ENCODE measurements at places on chromosomes 1 and 21. TPM values are rescaled to one million over a fixed set of nuclear protein-coding genes. Genes with fewer than 3 reads are reported as not detected.

The CNKSR1 gene
- total RNA-seq = 3.4 TPM

The LCE1D gene
- total RNA-seq = not detected

The PROK1 gene
- total RNA-seq = not detected

The OR2T2 gene
- not detected for total RNA-seq

The CSF3R gene
- 3.5 TPM for total RNA-seq

- H3K27me3 ChIP-seq = no peaks in the 10 kb centered on the region
- H3K36me3 ChIP-seq = no peaks in the 10 kb centered on the region
- DNase-seq = no peak
These were observed 47.8 kb upstream of the BTG3 start for GRCh38 chr21:17660452-17660851.

DNA sequence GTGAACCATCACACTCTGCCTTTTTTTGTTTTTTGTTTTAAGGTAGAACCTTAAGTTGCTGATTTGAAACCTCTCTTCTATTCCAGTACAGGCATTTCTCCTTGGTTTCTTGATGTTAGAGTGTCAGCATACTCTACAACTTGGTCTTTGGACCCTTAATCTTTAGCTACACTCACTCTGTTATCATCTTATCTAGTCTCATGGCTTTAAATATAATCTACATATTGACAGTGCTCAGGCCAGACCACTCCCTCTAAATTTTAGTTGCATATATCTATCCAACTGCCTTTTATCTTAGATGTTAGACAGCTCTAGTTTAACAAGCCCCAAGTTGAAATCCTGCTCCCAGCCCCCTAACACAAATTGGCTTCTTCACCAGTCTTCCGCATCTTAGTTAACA, 22.1 kb downstream of the NME7 start:
- no peaks in the 10 kb centered on the region for H3K27me3 ChIP-seq
- H3K27ac ChIP-seq = no peak overlapping the region
- H3K36me3 ChIP-seq = no peaks in the 10 kb centered on the region
- no peak overlapping the region for H3K4me3 ChIP-seq

DNA sequence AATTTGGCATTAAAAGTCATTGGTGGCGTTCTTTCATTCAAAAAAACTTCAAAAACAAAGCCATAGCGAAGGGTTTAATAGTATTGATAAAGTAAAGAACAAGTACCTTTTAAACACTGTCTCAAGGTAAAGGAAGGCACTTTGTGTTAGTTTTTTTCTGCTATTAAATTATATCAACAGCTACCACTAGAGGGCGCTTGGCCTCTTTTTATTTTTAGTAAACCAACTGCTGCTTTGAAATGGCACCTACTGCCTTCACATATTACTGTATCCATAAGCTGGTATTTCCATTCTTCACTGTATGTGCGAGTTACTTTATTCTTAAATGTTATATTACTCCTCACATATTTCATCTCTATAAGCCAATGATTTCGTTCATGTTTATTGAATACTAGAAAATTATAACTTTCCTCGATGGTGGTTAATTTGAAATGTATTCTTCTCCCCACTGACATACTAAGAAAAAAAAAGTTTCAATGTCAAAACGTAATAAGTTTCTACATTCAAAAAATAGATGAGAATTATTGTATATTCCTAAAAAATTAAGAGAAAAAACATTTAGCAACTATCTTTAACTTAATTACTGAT, 125.7 kb upstream of the CXADR start:
- no peak overlapping the region for H3K27ac ChIP-seq
- no peaks in the 10 kb centered on the region for H3K36me3 ChIP-seq
- H3K4me3 ChIP-seq = no peak overlapping the region
- 0 out of 2 replicates have a peak, but pooled peaks cover 12% of the 10 kb centered on the region for H3K4me1 ChIP-seq
- peak; percentile 75 for DNase-seq
- no peaks in the 10 kb centered on the region for H3K27me3 ChIP-seq

DNA sequence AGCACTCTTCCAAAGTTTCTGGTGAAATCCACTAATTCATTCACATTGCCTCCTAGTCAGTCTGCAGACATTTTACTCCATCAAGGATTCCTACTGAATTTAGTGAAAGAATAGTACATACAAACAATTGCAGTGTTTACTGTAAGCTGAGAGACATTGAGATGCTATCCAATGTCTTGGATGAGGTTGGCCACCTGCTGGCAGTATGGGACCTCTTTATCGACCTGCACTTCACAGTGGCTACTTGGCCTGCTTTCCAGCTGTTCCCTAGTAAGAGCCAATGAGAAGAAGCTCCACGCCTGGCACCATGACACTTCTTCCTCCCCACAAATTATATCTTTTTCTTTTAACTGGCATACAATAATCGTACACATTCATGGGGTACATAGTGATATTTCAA, 51.5 kb upstream of the LRIF1 start:
- no peaks in the 10 kb centered on the region for H3K27me3 ChIP-seq
- H3K36me3 ChIP-seq = no peaks in the 10 kb centered on the region
- peak; percentile 6 for DNase-seq
- no peaks in the 10 kb centered on the region for H3K4me1 ChIP-seq
- no peak overlapping the region for H3K27ac ChIP-seq
- no peak overlapping the region for H3K4me3 ChIP-seq

DNA sequence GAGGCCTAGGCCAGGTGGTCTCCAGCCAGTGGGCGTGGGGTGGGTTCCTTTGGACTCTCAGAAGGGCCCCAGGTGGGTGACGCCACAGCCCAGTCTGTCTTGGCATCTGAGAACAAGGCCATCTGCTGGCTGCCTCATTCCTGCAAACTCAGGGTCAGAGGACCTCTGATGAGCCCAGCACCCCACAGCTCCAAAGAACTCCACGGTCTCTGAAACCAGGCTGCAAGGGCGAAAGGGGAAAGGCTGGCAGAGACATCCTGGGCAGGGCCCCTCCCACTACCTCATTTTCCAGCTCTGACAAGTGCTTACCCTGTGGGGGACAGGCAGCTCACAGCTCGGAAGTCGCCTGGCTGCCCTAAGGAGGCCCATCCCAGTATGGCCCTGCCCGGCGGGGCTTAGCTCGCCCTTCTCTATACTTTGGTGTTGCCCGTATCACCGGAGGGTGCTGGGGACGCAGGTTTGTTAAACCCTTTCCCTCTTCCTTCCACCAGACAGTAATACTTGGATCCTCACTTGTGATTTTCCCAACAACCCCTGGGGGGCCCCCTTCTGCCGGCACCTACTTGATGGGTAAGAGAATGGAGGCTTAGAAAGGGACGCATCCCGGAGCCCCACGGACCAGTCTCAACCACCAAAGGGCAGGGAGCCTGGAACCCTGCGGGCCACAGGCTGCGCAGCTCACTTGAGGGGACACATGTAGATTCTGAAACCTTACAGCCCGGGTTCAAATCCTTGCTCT, 10.9 kb upstream of the EDN2 start:
- H3K27me3 ChIP-seq = no peaks in the 10 kb centered on the region
- H3K36me3 ChIP-seq = no peaks in the 10 kb centered on the region
- no peaks in the 10 kb centered on the region for H3K4me1 ChIP-seq
- no peak overlapping the region for H3K4me3 ChIP-seq
- DNase-seq = peak; percentile 15
- no peak overlapping the region for H3K27ac ChIP-seq

GRCh38 chr1:116321766-116322175, 51.3 kb upstream of the ATP1A1 start:
- no peak overlapping the region for H3K4me3 ChIP-seq
- H3K27ac ChIP-seq = no peak overlapping the region
- peaks cover 53% of the 10 kb centered on the region for H3K4me1 ChIP-seq
- H3K36me3 ChIP-seq = no peaks in the 10 kb centered on the region

- no peak overlapping the region for H3K27ac ChIP-seq
- H3K36me3 ChIP-seq = no peaks in the 10 kb centered on the region
- peaks cover under 1% of the 10 kb centered on the region for H3K4me1 ChIP-seq
- DNase-seq = no peak
These were observed 144.7 kb downstream of the POU2F1 start for GRCh38 chr1:167365360-167365759.

DNA sequence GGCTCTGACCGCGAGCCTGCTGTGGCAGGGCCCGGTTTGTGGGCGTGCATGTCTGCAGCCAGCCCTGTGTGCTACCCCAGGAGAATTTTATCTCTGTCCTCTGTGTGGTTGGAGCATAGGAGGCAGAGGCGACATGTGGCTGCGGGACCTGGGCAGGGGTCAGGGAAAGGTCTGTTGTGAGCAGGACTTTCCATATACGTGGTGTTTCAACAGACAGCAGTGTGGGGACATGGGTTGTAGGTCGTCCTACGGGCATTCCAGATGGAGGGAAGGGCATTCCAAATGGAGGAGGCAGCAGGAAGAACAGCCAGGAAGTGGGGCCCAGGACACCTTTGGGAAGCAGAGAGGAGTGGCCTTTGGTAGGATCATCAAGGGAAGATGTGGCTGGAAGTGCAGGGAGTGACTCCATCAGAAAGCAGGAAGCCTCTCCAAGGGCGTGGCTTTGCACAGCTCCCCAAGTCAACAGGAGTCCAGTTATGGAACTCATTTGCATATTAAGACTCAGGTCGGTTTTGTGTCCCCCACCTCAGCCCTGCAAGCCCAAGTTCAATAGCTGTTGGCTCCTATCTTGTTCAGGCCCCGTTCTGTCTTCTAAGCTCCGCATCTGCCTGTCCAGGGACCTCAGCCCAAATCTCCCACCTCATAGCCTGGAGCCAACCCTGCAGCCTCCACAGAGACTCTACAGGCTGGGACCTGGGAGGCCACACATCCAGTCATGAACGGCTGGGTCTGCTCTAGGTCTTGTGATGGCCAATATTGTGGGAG, 309.1 kb downstream of the MATN1 start:
- peaks cover 3% of the 10 kb centered on the region for H3K27me3 ChIP-seq
- no peaks in the 10 kb centered on the region for H3K4me1 ChIP-seq
- no peak overlapping the region for H3K27ac ChIP-seq
- DNase-seq = no peak
- H3K36me3 ChIP-seq = no peaks in the 10 kb centered on the region
- no peak overlapping the region for H3K4me3 ChIP-seq

GRCh38 chr1:172344444-172344843, 76.0 kb upstream of the C1orf105 start:
- H3K4me3 ChIP-seq = no peak overlapping the region
- H3K36me3 ChIP-seq = no peaks in the 10 kb centered on the region
- H3K27me3 ChIP-seq = 0 out of 3 replicates have a peak, but pooled peaks cover 4% of the 10 kb centered on the region
- no peak for DNase-seq
- H3K4me1 ChIP-seq = no peaks in the 10 kb centered on the region
